ENCODE measurements at places on chromosomes 12 and 14.
A peak's percentile ranks its signal among the peaks of the same experiment; 100 is the strongest.

GRCh38 chr14:94142247-94142646, 12.8 kb upstream of the IFI27L2 start:
- DNase-seq: no peak

- DNase-seq: no peak
Measured at GRCh38 chr14:85531141-85531586, 1.2 kb downstream of the FLRT2 start.

GRCh38 chr14:92897922-92898565, 24.9 kb upstream of the CHGA start:
- DNase-seq: peak; percentile 13

GRCh38 chr12:27333403-27334009, 870 bp downstream of the BMAL2 start:
- peak; percentile 22 for DNase-seq

GRCh38 chr12:27289414-27289813, 43.2 kb upstream of the BMAL2 start:
- no peak for DNase-seq

- DNase-seq: no peak
Measured at GRCh38 chr12:8840321-8840720, 17.9 kb downstream of the A2ML1 start.

DNA sequence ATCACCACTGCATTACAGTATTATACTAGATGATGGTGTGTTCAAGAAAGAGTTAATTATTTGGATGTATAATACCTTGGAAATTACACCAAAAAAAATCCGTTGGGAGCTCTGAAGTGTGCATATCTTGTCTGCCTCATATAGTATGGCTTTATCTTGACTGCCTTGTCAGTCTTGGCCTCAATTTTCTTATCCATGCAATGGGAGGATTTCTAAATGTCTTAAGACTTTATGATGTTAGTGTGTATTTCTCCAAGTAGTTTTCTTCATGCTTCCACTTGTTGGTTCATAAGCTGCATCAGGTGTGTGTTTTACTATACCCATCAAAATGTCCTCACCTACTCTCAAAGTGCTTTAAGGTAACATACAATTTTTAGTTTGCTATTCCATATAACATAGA, 84.6 kb downstream of the FGD4 start:
- DNase-seq: no peak

DNA sequence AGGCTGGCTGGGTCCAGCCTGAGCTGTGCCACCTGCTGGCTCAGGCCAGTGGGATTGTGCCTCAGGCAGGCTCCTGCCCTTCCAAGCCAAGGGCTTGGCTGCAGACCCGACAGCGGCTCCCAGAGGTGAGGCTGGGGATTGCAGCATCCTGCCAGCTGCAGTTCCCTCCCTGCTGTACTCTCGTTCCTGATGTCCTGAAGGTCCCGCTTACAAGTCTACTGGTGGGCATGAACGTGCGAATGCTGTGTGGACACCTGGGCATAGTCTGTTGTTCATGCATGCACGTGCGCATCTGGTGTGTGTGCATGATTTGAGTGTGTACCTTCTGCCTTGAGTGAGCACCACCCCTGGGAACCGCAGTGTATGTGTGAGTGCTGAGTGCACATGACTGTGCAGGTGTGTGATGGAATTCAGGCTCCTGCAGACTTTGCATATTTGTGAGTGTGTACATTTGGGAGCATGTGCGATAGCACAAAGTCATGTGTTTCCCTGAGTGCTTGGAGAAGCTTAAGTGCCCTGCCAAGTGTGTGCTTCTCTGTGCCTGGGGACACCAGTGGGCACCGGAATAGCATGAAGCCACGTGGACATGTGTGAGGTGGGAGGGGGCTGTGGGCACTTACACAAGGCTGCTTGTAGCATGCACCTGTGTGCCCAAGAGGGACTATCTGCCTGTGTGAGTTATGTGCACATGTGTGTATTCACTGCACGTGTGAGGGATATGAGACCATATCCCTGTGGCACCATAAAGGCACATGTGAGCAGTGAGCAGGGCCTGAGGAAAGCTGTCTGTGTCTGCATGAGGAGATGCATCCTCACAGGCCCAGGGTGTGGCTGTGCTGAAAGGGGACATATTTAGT, 19.3 kb upstream of the KRT7 start:
- peak; percentile 52 for DNase-seq

DNA sequence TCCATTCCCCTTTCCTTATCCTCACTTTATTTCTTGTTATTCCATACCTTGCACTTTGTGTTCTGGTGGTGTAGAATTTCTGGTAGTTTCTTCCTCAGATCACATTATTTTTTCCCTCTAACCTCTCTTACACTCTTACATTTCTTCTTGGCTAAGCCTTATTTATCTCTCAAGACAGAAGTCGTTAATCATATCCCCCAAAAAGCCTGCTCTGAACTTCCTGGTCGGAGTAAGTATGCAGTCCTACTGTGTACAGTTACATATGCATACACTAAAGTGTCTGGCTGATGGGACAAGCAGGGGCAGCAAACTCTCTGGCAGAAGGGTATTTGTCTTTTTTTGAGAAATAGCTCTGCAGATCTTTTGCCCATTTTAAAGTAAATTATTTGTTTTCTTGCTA, 33.1 kb upstream of the USP15 start:
- DNase-seq: no peak

Measured in CD4-positive, alpha-beta T cell treated with Interleukin-21 for 1 hour (primary cell).